ENCODE measurements at places on chromosomes 3 and 15.

DNA sequence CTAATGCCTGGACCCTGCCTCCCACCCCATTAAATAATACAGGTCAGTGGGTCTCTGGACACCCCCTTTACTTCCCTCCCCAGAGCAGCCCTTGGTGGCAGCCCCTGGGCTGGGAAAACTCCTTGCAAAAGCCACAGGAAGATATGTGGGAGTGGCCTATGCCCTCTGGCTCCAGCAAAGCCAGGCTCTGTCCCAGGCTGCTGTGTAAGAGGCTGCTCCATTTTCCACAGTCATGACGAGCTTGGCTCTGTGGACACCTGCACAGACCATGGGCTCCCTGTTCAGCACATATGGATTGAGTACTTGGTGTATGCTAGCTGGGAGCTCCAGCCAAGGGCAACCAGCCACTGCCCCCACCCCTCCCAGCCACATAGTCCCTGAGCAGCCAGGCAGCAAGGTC lies 13.0 kb downstream of the CACNA2D2 start:
- DNase-seq, result no peak

GRCh38 chr3:112056451-112056929 lies 22.0 kb downstream of the TMPRSS7 start:
- no peak for DNase-seq

DNA sequence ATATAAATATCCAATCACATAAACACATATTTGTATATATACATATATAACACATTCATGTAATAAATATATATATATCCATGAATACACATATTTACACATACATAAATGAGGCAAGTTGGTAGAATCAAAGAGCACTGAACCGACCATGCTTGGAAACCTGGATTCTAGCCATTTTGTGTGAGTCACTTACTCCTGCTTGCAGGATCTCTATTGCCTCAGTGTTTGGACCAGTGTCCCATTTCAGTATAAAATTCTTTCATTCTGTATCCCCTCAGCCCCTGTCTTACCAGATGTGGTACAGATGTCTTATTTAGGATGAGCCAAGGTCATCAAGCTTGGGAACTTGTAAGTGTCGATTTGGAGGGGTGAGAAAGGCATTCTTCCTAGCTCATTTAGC lies 391.4 kb upstream of the FRG2C start:
- DNase-seq, result no peak

GRCh38 chr3:15769256-15769915 lies 28.4 kb downstream of the ANKRD28 start:
- no peak for DNase-seq

DNA sequence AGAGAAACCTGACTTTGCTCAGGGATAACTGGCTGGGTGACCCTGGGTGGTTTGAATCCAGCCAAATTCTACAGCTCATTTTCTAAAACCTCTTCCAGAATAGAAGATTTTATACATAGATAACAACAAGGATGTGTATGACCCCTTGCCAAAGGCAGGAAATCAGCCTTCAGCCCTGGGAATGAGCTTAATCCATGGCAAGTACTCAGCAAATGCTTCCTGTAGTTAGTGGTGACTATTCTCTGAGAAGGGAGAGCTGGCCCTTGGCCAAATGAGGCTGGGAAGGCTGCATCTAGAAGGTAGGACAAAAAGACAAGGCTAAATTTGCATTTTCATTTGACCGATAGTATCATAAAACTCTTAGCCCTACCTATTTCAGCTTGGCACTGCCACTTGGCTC lies 4.6 kb upstream of the HACD3 start:
- no peak for DNase-seq

- no peak for DNase-seq
Measured at GRCh38 chr15:37102305-37103162, 2.2 kb upstream of the MEIS2 start.

DNA sequence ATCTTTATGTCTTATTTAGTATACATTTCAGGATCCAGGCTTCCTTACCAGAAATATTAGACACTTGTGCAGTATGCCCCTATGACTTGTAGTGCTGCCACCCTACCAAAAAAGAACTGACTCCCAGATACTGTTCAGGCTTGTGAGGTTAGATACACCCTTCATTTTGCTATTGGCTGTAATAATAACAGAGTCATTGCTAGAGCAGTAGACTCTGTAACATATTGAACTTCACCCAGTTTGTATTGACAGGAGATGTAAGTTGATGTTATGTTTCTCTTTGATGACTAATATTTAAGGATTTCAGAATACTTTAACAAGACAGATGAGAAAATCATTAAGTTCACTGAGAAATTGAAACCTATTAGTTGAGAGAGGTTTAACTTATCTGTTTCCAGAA lies 32.9 kb downstream of the RNF111 start:
- DNase-seq, result no peak

DNA sequence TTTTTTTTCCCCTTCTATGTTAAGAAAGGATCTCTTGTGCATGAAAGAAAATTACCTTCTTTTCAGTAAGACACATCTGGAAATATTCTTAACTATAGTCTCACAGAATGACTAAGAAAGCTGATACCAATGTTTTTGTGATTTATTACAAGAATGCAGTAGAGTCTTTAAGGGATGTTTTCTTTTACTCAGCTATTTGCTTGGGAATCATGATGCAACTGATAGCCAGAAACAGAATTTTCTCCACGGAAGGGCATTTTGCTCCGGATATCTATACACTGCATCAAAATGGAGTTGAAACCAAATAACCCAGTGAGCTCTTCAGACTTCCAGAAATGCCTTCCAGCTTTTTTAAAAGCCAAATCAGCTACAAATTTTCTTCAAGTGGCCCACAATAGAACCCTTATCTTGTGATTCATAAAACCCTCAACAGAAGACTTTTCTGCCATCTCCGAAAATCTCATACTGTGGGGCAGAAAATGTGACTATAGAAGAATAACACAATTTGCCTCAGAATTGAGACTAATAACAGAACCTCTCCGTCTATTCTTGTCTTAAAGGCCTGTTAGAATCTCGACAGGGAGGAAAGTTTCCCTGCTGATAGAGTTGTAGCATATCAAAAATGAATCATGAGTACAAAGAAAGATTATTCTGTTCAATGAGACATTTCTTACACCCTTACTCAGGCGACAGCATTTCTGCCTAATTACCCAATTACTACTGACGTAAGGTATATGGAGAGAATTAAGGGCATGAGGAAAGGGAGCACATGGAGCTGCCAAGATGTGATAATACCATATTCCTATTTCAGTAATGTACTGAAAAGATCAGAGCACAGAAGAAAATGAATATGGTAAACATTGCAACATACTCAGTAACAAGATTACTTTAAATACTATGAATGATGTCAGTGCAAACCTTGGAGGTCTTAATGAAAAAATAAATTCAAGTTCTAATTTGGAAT lies 900.1 kb downstream of the ROBO1 start:
- no peak for DNase-seq

DNA sequence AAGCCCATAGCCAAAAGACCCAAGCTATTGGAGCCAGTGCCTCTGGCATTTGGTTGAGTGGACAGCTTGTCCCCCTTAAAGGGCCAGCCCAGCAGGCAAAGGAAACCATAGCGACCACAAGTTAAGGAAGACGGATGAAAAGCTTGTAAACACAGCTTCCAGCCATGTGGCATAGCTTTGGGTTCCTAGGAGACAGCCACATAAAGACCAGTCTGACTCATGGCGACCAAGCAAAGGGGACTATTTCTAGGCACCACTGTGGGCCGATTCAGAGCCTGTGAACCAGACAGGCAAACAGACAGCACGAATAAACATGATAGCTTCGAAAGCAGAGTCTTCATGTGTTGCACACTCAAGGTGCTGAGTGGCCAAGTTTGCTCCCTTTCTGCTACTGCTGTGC lies 30.5 kb upstream of the SRGAP3 start:
- no peak for DNase-seq
